ENCODE measurements at places on chromosomes 3 and 15.

GRCh38 chr3:27078246-27078913 is 290.8 kb downstream of the NEK10 start:
- no peak for DNase-seq

DNA sequence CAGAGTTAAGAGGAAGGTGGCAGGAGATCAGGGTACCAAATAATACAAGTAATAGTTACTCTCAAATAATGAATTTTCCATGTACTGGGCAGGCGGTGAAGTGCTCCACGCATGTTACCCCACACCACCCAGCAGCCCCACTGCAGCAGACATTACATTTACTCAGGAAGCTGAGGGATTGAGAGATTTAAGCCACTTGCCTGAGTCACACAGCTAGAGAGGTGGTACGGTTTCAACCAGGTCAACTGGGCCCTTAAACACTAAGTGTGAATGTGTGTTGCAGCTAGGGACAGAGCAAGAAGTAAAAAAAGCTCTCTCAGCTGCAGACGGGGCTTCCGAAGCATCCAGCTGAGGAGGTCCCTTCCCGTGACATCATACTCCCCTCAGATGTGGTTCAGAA is 91.3 kb downstream of the PRICKLE2 start:
- DNase-seq, result no peak

DNA sequence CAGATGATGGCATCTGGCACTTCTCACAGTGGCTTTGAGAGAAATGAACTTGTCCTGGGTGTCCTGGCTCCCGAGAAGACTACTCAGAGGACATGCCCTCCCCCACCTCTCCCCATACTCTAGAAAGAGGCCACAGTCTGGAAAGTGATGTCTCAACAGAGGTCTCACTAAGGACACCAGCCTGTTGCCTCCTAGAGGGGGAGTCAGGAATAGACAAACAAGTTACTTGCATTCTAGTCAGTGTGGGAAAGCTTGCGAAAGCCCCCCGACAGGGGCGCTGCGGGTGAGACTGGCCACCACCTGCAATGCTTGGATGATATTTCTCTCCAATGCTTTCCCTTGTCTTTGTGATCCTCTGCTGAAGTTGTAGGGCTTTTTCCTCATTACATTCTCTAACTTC is 17.2 kb downstream of the B4GALT4 start:
- no peak for DNase-seq

DNA sequence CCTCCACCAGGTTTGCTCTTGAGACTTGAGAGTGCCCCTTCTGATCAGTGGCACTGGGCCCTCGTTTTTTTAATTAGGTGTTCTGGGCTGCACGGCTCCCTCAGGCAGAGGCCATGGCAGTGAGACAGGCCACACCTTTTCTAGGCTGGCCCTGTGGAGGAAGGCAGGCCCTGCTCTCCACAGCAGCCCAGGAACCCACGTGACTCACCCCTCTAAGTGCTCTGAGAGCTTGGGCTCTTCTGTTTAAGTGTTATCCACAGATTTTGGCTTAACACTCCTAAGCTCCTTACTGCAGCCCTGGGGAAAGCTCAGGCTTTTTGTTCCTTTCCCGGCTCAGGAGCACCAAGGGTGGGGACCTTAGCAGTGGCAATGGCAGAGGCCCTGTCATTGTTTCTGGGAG is 463.2 kb upstream of the GBE1 start:
- no peak for DNase-seq

DNA sequence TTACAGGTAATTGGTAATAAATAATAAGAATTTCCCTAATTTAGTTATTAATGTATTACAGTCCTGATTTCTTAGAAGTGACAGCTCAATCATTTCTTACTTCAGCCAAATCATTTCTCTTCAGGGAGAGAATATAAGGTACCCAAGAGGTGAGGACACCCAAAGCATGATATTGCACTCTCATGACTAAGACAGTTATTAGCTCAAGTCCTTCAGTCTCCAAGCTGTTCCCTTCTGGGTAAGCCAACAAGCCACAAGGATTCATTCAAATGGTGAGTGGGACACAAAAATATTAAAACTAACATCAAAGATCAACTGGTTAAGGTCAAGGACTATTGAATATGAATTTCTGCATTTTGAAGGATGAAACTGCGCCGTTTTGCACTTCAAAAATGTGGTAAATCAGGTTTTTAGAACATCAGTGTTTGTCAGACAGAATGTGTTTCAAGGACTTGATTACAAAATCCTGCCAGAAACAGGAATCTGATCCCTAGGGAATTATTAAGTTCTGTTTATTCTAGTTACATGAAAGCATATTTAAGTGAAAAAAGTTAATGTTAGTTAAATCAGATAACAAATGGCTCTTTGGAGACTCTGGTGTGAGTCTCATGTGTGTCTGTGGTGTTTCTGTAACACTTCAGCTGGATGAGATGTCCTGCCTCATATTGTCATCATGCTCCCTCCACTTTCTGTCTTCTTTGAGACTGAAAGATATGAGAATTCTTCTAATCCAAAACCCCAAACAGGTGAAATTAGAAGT is 101.7 kb upstream of the COL8A1 start:
- no peak for DNase-seq

DNA sequence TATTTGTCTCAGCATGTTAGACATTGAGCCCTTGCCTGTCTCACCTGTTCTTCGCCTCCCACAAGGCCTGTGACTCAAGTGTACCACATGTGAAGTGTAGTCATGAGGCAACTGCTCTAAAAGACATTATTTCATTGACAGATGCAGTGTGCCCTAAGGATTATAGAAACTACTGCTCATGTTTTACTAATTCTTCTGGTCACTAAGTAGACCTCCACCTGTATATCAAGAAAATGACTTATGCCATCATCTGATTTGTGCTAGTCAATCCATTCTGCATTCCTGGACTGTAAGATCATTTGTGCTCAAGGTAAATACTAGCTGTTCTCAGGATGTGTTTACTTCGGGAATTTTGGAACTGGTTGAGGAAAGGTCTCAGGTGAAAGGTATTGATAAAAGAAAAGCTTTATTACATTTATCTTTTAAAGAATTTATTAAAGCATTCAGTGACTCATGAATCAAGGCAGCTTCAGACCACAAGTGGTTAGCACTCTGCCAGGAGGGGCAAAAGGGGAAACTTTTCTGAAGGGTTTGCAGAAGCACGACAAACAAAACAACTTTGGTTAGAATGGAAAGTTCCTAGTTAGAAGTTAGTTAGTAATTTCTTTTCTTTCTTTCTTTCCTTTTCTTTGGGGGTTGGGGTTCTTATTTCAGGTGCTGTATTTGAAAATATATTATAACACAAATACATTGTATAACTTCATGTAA is 465.3 kb upstream of the CBLB start:
- no peak for DNase-seq

DNA sequence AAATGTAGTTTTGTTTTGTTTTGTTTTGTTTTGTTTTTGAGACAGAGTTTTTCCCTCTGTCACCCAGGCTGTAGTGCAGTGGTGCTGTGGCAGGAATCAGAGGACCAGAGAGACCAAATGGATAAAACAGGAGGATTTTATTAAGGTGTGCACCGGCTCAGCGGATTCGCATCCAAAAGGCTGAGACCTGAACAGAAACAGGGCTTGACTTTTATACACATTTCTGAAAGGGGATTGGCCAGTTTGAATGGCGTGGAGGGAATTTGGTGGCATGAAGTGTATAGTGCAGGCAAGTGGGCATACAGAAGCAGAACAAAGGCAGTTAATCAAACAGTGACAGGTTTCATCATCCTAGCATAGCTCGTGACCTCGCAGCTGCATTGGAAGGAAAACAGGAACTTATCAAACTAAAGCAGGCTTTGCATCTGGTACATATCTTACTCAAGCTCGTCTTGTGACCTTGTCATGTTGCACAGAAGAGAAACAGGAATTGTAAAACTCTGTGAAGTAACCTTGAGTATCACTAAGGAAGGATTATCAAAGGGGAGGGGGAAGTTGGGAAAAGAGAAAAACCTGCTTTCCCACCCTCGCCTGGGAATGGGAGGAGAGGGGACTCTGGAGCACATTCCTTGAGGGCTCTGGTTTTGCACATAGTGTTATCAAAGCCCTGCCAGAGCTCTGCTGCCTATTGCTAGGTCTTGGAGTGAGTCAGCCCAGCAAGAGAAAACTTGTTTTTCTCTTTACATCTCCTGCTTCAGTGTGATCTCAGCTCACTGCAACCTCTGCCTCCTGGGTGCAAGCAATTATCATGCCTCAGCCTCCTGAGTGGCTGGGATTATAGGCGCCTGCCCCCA is 38.5 kb downstream of the C3orf62 start:
- no peak for DNase-seq

GRCh38 chr3:69338911-69339310 is 47.0 kb downstream of the FRMD4B start:
- no peak for DNase-seq

- DNase-seq, result no peak
Measured at GRCh38 chr3:106309274-106309673, 440.5 kb upstream of the CBLB start.

DNA sequence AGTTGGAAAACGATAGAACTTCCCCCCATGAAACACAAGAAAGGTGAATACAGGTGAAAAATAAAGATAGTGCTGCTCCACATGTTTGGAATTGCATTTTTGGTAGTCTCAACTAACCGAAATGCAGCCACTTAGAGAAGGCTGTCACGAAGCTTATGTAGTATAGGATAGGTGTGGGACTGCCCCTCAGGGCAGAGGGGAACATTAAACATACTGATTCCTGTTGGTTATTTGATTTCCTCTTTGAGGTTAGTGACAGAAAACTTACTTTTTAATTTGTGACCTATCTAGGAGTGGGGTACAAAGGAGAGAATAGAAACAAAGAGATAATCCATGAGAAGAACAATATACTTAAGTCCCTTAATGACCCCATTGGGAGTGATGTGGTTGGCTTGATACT is 85.8 kb upstream of the SATB1 start:
- no peak for DNase-seq

DNA sequence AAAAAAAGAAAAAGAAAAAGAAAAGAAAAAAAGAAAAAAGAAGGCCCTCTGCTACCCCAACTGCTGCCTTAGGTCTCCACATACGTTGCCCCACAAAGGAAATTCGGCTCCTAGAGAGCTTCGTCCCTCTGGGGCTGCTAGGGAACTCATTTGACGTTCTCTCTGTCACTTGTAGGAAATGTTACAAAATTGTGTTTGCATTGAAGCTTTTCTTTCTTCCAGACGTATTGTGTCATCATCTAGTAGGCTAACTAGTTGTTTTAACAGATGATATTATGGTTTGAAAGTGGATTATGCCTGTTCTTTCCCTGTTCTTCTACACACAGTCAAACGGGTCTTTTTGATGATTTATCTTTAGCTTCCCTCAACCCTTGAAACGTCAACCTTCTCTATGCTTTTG is 125.3 kb downstream of the BDH1 start:
- DNase-seq, result no peak

GRCh38 chr3:122415104-122415744 is 638 bp downstream of the WDR5B start:
- DNase-seq, result peak; percentile 67

- DNase-seq, result no peak
Measured at GRCh38 chr3:30826531-30826942, 67.9 kb downstream of the GADL1 start.

DNA sequence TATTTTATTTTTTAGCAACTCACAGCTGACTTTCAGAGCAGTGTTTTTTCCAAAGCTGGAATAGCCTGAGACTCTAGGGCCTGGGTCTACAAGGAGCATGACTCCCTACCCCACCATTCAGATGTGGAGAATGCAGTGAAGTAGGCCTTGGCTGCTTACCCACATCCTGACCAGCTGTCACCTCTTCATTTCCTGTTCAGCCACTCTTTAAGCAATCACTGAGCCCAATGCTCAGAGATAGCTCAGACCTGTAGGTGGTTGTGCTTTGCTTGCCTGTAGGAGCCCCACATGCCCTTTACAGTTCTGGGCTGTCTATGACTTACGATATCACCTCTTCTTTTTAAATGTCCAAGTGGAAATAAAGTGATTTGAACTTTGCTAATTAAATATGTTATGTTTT is 148.1 kb downstream of the NEK11 start:
- DNase-seq, result no peak

DNA sequence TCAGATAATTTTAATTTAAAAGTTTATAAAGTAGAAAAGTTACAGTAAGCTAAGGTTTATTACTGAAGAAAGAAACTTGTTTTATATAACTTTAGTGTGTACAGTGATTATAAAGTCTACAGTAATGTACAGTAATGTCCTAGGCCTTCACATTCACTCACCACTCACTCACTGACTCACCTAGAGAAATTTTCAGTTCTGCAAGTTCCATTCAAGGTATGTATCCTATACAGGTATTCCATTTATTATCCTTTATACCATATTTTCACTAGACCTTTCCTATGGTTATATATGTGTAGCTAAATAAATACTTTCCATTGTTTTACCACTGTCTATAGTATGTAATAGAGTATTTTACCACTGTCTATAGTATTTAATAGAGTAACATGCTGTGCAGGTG is 33.2 kb upstream of the MME start:
- no peak for DNase-seq
